Islet precursor cell (in vitro differentiated cells): ENCODE measurements at places on chromosomes 4 and X.

DNA sequence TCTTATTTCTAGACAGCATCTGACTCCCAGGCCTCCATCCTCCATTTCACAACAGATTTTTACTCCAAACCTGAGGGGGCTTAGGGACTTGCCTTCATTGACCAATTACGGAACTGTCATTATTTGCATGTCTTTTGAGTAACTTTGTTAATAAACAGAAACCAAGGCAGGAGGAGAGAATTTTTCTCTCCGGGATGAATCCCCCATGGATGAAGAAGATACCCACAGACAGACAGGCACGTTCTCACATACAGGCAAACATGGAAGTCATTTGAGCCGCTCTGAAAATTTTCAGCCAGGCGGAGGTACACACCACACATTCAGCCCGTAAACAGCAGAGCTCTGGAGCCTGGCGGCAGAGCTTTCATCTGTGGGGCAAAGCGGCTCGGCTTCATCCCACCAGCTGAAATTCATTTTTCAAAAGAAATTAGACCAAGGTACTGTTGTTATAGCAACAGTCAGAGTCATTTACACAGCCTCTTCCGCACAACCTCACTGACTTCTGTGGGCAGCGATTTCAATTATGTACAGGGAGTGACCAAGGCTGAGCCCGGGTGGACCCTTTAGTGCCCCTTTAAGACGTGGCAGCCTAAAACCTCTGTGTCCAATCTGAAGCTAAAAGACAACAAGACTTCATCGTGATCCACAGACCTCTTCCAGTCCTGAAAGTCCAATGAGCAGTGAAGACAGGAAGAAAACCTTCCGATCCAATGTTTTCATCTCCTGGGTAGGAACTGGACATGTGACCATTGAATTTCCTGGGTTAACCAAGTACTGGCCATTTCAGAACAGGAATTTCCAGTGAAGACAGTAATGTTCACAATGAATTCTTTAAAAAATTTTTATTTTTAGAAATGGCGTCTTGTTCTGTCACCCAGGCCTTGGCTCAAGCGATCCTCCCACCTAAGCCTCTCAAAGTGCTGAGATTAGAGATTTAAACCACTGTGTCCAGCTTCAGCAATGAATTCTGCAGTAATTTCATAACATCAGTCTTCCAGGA lies 237.0 kb downstream of the MGST2 start:
- no peak for DNase-seq

- DNase-seq: no peak
Observed at GRCh38 chr4:102574317-102574716, 73.2 kb downstream of the NFKB1 start.

DNA sequence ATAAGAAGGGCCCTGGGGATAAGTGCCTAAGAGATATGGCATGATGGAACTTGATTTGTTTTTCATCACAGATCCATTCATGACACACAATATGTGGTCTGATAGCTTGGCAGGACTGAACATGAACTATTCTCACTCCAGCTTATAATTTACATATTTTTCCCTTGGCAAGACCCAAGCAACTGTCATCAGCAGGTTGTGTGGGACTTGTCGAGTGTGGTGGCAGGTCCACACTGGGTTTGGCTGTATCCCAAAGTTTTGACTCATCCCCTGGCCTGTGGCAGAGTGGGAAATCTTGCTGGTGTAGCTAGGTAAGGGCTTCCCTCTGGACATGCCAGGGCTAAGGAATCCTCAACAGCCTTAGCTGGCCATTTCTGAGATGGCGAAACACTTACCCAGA lies 81.0 kb upstream of the STIM2 start:
- no peak for DNase-seq

GRCh38 chrX:98523026-98523425 lies 1639.3 kb downstream of the RPA4 start:
- peak; percentile 76 for DNase-seq

DNA sequence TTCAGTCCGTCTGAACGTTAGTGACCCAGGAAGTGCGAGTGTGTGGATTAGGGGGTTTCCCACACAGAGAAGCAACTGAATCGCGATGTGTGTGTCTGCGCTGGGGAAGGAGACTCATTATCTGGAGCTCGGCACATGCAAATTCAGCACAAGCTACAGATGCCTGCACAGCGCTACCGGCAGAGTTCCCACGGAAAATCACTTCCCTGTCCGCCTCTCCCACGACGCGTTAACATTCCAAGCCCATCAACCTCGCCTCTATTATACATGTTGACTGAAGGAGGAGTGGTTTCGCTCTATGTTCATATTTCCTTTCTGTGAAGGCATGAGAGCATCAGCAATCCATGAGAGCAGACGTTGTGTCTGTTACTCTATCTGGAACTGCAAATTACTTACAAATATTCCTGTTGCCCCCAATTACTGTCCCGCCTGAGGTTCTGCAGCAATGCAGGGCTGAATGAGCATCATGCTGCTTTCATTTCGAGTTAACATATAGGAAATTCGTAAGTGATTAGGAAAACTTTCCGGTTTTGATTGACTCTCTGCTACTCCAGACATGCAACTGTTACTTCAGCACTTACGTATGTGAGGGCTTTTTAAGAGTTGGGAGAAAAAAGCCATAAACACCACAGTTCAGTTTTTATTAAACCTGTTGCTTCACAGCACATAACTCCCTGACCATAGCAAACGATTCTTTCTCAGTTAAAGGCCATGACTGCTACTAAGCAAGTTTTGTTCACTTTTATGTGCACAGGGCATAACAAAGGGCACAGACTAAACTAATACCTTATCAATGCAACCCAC lies 15.0 kb upstream of the MTNR1A start:
- peak; percentile 85 for DNase-seq

DNA sequence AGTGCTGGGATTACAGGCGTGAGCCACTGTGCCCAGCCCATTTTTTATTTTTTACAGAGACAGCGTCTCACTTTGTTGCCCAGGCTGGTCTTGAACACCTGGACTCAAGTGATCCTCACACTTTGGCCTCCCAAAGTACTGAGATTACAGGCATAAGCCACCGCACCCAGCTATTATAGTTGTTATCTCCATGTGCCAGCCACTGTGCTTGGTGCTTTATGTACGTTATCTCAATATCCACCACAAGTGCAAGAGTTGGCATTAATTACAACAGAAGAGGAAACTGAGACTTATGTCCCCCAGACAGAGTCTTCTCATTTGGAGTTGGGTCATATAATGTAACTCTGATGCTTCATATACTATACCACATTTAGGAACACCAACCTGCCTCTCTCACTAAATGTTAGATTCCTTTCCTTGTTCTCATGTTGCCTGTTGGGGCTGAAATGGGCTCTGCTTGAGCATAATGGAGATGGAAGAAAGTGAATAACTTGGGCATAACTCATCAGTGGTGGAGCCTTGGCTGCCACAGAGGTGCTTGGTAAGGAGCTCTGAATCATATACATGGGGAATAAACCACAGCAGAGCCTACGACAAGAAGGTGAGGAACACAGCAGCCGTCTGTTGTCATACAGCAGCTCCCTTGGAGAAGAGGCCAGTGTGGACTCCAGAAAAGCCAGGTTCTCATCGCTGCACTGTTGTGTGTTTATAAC lies 84.3 kb downstream of the SPRY1 start:
- DNase-seq: peak; percentile 89

DNA sequence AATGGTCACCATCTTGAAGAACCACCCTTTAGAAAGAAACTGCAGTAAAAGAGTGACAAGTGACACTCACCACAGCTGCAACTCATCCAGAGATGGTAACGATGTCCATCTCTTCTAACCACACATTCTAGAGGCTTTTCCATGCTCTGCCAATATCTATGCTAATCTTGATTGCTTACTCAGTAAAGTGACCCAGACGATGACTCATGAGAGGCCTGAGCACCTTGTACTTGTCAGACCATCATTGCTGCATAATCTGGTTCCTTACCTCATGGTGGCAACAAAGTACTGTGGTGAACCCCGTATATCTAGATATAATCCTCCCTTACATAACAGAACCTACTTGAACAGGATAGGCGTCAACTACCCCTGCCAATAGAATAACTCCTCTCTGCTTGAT lies 75.6 kb downstream of the CCNG2 start:
- DNase-seq: peak; percentile 65

DNA sequence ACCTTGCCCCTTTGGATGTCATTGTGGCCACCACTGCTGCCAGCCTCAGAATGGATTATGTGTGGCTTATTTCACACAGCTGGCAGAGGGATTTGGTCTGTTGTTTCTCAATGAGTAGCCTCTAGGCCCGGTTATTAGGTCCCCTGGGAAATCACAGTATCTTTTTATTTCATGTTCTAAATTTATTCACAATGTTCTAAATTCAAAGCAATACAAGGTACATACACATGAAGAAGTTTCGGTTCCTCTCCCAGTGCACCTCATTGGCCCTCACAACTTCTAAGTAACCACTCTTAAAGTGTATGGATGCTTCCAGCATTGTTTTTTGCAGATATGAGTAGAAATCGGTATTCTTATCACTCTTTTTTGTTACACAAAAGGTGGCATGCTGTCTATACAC lies 262.7 kb downstream of the RCHY1 start:
- no peak for DNase-seq

DNA sequence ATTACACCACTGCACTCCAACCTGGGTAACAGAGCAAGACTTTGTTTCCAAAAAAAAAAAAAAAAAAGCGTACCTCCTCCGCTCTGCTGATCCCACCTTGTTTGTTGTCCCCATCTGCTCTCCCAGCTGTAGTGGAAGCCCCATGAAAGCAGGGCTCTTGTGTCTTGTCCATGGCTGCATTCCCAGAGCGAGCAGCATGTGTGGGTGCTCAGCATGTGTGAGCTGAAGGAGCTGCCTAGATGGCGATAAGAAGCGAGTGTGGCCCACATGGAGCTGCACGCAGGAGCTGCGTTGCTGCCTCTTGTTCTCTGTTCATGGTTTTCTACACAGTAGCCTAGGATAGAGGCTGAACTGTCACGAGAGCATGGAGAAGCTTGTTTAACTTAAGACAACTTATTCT lies 12.4 kb downstream of the NSD2 start:
- DNase-seq: no peak

DNA sequence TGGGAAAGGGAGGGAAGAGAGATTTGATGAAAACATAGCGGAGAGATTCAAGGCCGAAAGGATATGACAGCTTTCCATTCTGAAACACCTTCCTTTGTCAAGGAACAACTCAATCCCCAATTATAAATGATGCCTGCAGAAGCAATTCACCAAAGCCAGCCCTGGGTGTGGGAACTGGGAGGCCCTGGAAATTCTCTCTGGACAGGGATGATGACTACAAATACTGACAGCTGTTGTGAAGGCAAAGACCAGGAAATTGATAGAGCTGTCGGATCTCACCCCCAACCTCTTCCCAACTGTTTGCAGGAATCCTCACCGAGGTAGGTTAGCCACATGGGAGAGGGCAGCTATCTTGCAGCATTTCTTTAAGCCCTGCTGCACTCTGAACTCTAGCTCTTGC lies 54.3 kb downstream of the CCDC149 start:
- no peak for DNase-seq
